ENCODE measurements at places on chromosomes 2 and 18.
A peak's percentile ranks its signal among the peaks of the same experiment; 100 is the strongest.

- no peak for DNase-seq
Observed at GRCh38 chr2:113818382-113818951, 62.0 kb upstream of the SLC35F5 start.

- no peak for DNase-seq
Observed at GRCh38 chr2:50529600-50530218, 502.2 kb downstream of the NRXN1 start.

GRCh38 chr18:80041424-80041823 lies 7.2 kb downstream of the RBFA start:
- DNase-seq: no peak

- DNase-seq: no peak
Observed at GRCh38 chr18:70036771-70037347, 89.2 kb upstream of the CD226 start.

- DNase-seq: no peak
Observed at GRCh38 chr2:3948191-3948590, 244.8 kb downstream of the DCDC2C start.

DNA sequence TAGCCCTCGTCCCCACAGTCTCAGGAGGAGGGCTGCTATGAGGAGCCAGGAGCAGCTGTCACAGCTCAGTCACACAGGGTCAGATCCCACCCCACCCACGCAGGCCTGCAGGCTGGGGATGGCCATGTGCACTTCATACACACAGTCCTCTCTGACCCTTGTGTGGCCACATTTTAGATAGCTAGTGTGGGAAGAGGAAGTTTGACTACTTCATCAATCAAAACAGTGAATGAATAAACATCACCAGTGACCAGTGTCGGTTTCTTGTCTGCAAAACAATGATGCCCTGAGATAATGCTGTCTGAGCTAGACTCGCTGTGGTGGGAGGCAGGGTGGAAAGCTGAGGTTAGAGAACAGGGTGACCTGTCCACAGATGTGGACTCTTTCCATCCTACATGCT lies 107.1 kb downstream of the PIEZO2 start:
- no peak for DNase-seq

DNA sequence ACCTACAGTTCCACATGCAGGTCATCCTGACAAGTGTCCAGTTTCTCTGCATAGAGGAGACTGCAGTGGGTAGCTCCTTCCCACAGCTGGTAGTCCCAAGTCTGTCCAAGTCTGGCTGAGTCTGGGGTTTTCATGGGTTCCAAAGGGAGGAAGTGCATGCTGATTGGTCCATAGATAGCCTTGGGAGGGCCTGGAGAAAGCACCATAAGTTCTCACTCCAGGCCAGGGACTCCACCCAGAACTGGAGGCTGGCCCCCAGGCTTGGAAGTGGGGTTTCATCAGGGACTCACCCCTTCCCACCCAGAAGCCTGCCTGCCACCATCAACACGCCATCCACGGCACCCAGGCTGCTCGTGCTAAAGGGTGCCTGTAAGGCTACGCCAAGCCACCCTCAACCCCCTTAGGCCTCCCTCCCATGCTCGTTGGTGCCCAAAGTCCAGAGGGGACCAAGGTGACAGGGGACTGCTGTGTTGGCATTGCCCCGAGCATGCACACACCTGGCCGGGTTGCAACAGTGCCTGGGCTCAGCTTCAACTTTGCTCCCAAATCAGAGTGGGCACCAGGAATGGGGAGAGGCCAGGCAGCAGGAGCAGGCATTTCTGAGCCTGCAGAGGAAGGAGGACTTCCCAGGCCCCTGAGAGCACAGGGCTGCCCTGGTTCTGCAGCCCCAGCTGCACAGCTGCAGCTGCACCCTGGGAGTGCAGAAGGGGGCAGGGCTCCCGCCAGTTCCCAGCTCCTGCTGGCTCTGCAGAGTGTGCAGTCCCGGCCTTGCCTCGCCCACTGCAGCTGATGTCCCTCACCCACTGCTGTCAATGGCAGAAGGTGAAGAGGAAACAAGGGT lies 116.5 kb upstream of the MAP2 start:
- DNase-seq: no peak

DNA sequence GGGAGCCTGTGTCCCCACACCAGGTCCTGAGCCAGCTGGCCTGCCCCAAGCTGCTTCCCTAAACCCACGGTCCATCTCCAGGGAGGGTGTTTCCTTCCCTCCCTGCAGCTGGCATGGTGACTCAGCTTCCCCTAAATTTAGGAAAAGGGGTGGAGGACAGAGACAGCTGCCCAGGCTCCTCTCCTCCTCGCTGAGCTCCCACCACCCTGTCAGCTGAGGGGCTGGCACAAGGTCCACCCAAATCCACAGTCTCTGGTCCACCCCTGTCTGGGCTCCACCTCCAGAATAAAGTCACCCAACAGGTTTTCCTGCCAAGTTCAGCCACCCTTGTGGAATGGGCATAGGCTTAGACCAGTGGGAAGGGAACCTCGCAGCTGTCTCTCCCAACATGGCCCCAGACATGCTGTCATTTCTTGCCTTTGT lies 156.5 kb downstream of the TNS1 start:
- no peak for DNase-seq

DNA sequence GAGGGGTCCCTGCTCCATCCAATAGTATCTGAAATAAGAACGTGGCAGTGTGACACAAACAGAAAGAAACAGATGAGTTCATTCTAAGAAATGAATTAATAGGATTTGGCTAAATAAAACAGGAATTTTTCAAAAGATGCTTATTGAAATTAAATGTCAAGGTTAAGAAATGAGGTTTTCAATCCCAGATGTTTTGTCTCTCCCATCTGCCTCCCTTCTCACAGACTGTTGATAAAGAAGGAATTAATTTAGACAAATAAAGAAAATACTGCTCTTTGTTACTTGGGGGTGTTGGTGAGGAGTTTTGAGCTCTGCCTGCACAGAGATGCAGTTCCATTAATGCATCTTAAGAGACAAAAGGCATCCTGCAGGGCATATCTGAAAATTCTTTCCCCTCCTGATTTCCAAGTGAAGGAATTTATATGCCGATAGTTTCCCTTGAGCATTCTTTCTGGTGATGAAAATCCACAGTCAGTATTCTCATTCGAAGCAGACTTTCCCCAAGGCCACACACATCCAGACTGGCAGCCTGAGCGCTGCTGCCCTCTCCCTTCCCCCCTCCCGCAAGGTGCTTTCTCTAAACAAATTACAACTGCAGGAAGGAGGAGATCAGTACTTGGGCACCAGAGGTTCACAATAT lies 385.4 kb upstream of the RND3 start:
- DNase-seq: no peak

DNA sequence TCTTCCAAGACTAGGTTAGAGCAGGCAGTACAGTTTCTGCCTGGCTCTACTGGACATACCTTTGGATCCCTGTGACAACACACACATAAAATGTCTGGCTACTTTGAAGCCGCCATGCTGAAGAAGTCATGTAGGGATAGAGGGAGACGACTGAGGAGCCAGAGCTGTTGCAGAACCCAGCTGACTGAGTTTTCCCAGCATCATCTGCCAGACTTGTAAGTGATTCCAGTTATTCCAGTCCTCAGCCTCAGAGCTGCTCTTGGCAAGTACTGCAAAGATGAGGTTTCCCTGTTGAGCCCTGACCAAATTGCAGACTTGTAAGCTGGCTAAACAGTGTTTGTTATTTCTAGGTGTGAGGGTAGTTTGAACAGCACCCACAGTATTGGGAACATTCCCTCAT lies 31.5 kb upstream of the TSPYL6 start:
- DNase-seq: no peak

DNA sequence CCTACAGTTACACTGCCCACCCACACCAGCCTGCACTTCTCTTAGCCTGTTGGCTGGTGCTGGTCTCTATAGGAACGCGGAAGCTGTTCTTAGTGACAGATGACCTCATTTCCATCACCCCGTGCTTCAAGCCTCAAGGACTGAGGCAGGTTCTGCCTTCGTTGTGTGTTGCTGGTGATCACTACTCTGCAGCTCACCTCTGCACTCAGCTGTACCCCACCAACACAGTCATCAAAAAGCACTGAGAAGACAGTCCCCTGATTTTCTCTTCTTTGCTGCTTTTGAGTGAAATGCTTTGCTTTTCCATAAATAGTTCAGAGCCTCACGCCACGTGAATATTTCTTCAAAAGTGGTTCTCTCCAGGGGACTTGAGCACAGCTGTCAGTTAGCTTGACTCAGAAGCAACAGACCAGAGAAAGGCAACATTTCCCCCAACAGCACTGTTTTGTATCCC lies 225.7 kb upstream of the CCDC150 start:
- no peak for DNase-seq

DNA sequence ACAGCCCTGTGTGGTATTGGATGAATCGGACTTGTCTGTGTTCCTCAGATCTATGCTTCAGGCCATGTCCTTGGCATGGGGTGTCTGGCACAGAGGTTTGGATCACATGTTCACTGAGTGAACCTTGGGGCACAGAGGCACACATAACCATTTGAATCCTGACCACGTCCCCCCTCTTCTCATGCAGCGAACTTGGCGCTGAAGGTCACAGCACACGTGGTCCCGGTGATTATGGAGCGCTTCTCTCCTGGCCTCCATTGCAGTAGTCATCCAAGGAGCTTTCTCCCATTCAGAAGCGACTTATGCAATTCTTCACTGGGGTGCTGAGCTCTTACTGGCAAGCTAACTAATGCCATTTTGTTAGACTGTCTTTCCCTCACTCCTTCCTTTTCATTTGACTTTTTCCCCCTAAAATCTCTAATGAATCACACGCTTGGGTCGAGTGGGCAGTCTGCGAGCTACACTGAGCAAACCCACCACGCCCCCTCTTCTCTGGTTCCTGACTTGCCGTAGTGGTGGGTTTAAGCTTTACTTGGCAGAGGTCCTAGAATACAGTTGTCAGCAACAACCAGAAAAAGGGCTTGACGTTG lies 59.4 kb downstream of the KCNG2 start:
- peak; percentile 4 for DNase-seq

- DNase-seq: no peak
Observed at GRCh38 chr18:54529444-54529843, 61.6 kb upstream of the DYNAP start.

- DNase-seq: no peak
Observed at GRCh38 chr2:221103930-221104329, 468.2 kb downstream of the EPHA4 start.

- DNase-seq: no peak
Observed at GRCh38 chr2:225584796-225585195, 185.3 kb downstream of the NYAP2 start.

GRCh38 chr2:39513641-39514094 lies 76.6 kb upstream of the MAP4K3 start:
- DNase-seq: peak; percentile 79

GRCh38 chr2:13495051-13495450 lies 778.3 kb downstream of the TRIB2 start:
- DNase-seq: no peak

DNA sequence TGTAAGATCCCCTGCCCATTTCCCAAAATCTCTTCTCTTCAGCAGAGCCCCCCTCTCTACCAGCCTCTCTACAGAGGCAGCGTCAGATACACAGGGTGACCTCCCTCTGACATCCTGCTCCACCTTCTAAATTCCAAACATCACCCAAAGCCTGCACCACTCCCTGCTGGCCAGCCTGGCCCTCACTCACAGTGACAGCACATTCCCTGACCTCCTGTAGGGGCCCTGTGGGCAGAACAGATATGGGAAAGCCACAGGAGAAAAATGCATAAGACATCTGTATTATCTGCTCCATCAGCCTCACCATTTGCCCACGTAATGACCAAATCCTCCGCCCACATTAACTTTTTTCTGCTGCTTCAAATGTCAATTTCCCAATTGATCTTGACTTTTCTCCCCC lies 40.6 kb downstream of the TRABD2A start:
- peak; percentile 34 for DNase-seq

- no peak for DNase-seq
Observed at GRCh38 chr2:236852977-236853374, 232.7 kb upstream of the COPS8 start.

DNA sequence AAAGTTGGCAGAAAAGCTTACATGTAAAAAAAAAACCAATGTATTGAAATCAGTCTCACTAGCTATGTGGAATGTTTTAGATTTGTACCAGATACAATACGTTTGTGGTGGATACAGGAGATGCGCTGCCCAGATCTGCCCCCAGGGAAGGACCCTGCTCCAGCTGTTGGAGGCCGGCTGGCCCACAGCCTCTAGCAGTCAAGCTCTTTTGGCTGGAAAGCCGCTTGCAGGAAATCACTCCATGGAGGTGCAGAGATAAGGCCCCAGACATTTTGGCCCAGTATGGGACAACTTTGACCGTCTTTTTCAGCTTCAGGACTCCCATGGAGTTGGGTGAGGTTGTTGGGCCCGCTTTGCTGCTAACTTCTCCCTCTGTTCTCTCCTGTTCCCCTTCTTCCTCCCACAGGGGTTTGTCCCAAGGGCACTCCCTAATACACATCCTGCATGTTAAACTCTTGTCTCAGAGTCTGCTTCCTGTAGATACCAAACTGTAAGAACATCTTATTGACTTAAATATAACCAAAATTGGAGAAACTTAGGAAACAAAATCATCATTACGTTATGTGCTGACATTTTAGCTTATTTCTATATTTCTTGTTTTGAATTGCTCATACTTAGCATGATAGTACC lies 1.7 kb upstream of the QPCT start:
- DNase-seq: no peak

GRCh38 chr18:2111456-2111855 lies 459.8 kb downstream of the METTL4 start:
- no peak for DNase-seq

GRCh38 chr2:10912076-10912731 lies 470 bp downstream of the KCNF1 start:
- DNase-seq: no peak

GRCh38 chr18:72675394-72675793 lies 131.3 kb upstream of the CBLN2 start:
- no peak for DNase-seq

GRCh38 chr2:42369532-42370229 lies 8.7 kb upstream of the COX7A2L start:
- DNase-seq: no peak

- peak; percentile 38 for DNase-seq
Observed at GRCh38 chr18:47953471-47953931, 23.0 kb upstream of the SMAD2 start.

Measured in activated T-cell treated with anti-CD3 and anti-CD28 coated beads, Interleukin-2, amount 50 U/mL, for 48 hours (primary cell).